Mesenteric fat pad (tissue), 1 donor: ENCODE measurements at places on chromosomes 16 and 17. TPM values are rescaled to one million over a fixed set of nuclear protein-coding genes. Genes with fewer than 3 reads are reported as not detected.
A peak's percentile ranks its signal among the peaks of the same experiment; 100 is the strongest.

Gene KRT23
- total RNA-seq: 0.80 TPM

Gene ABR
- total RNA-seq: 103 TPM

Gene GPR139
- not detected for total RNA-seq

Gene SNAI3
- 1.2 TPM for total RNA-seq

Gene SMTNL2
- total RNA-seq: 0.74 TPM

Gene PLA2G10
- not detected for total RNA-seq

Gene SULT1A1
- total RNA-seq: 36.2 TPM

Gene USP6
- total RNA-seq: 0.26 TPM

Gene NECAB2
- total RNA-seq: 1.5 TPM

Gene ABCA10
- total RNA-seq: 17.8 TPM

Gene CLEC18C
- not detected for total RNA-seq

Gene C17orf78
- total RNA-seq: not detected

Gene RRAD
- total RNA-seq: 3.4 TPM

Gene TEX19
- not detected for total RNA-seq

Gene ASIC2
- total RNA-seq: not detected

Gene PRSS33
- not detected for total RNA-seq

Gene SLC47A1
- 7.0 TPM for total RNA-seq

DNA sequence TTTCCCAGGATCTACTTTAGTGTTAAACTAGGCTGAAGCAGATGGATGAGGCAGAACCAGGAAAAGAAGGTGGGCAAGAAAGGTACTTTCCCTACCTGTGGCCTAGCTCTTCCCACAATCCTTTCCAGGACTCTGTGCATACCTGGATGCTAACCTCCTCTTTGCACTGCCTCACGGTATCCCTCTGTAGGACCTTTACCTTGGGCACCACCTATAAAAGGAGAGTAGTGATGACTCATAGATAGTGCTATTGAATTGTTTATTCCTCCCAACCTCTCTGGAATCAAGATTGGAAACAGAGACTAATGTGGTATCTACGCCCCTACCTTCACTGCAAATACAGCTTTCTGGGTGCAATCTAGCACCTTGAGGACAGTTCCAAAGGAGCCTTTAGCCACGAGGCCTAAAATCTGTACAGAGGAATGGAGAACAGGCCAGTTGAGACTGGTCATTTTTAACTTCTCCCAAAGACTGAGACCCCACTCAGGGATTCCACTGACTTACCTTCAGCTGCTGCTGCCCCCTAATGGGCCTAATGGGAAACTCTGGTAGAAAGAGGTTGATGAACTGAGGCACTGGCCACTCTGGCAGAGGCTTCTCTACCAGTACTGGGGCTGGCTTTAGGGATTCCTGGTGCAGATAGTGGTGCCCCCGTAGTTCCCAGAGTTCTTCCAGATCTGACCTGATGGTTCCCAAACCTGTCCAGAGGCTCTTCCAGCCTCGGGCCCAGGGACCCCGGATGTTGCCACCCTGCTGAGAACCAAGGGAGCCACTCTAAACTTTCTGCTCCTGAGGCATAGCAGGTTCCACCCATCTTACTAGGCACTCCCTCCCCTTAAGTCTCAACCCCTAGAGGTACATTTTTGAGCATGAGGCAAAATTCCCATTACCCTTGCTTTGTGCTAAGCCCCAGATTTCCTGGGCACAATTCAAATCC, 781 bp downstream of the RSKR start:
- DNase-seq: peak; percentile 47

- no peak for DNase-seq
Observed at GRCh38 chr16:3266873-3267537, 10.6 kb upstream of the MEFV start.

DNA sequence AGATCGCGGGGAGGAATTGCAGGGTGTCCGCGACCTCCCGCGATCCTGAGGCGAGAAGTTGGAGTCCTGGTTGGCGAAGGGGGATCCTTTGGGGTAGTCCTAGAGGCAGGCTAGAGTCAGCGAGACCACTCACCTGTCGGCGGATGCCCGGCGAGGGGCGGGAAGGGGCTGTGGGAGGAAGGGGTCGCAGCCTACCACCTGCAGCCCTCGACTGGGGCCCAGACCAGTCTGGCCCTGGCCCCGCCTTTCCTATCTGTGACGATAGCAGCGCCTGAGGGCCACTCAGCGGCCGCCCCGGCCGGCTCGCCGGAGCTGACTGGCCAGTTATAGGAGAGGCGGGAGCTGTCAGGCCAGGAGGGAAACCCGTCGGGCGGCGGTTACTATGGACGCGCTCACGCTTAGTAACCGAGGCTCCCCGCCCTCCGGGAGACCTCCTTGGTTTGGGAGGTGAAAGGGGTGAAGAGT, at the start of gene TEKT3:
TEKT3 (minus strand) TSS at position 213 of the 465 bp plus-strand sequence. CDS start 10,012 bp downstream, outside the sequence.
- peak; percentile 93 for DNase-seq

DNA sequence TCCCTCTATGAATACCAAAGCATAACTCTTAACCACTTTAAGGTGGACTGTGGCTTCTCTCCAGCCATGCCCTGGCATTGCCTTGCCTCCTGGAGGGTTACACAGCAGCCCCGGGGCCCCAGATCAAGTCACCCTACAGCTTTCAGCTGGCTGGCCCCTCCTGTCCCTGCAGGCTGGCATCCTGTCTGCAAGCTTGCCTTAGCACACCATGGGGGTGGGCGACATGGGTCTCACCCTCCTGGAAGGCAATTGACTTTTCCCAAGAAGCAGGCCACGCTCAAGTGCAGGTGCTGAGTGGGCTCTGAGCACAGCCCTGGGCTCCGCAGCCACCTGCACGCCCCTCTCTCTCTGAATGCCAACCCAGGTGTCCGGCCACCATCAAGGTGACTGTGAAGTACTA, 25.8 kb upstream of the AKTIP start:
- no peak for DNase-seq

DNA sequence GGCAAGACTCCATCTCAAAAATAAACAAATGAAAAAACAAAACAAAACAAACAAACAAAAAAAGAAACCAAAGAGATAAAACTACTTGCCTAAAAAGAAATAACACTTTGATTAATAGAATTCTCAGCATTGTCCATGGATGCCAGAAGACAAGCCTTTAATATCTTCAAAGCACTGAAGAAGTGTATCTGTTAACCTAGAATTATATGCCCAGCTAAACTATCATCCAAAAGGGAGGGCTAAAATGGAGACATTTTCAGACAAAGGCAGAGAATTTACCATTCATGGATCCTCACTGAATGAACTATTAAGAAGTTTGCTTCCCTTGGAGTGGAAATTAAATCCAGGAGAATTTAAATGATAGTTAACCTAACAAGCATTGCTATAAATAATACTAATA, 130.1 kb upstream of the SEC14L1 start:
- no peak for DNase-seq

GRCh38 chr16:1357906-1358566, 6.3 kb downstream of the GNPTG start:
- no peak for DNase-seq

GRCh38 chr17:14206891-14207290, 29.8 kb downstream of the CDRT15 start:
- no peak for DNase-seq

- DNase-seq: no peak
Observed at GRCh38 chr16:68155425-68155824, 70.3 kb downstream of the NFATC3 start.

- DNase-seq: no peak
Observed at GRCh38 chr17:13209081-13209480, 191.3 kb upstream of the ELAC2 start.

DNA sequence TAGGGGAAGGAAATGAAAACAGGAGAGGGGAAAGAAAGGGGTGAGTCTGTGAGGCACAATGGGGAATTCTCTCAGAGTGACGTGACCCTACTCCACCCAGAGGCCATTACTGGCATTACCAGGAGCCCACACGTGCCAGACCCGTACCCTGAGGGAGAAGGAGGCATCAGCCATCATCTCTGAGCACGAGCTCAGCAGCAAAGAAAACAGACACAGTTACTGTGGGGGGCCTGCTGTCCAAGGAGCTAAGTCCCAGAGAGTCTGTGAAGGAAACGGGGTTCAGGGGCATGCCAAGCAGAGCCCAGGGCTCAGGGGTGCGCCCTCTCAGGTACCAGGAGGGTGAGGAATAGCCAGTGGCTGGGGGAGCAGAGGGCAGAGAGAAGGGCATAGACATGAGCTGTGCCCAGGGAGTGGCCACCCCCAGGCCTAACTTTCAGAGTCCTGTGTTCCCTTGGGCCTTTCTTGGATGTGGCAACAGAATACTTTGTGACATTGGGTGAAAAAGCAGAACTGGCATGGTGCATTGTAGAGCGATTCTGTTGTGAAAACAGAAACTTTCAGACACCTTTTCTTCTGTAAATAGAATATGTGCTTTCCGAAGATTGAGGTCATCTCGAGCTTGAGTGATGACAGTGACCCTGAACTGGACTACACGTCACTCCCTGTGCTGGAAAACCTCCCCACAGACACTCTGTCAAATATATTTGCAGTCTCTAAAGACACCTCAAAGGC, 11.3 kb downstream of the TAF1C start:
- no peak for DNase-seq

DNA sequence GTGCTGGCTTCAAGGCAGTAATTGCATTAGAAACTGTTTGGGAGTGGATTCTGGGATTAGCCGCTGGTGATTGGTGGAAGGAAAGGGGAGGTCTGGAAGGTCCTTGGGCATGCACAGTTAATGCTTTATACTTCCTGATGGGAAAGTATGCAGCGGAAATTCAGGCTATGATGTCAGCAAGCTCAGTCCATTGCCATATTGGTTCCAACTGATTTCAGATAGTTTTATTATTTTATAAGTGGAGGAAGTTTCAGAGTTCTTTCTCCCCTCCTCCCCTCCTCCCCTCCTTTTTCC, 8.1 kb upstream of the CMTR2 start:
- DNase-seq: no peak

- DNase-seq: no peak
Observed at GRCh38 chr17:60170835-60171752, 21.3 kb downstream of the CA4 start.

- no peak for DNase-seq
Observed at GRCh38 chr16:69012906-69013305, 92.5 kb upstream of the HAS3 start.

GRCh38 chr17:34981538-34982241, 1.4 kb downstream of the LIG3 start:
- DNase-seq: no peak

GRCh38 chr16:27106305-27106704, 39.6 kb downstream of the C16orf82 start:
- DNase-seq: peak; percentile 49

- DNase-seq: no peak
Observed at GRCh38 chr16:77684181-77684526, 38.2 kb upstream of the NUDT7 start.

- DNase-seq: no peak
Observed at GRCh38 chr17:29124135-29124924, 55.9 kb downstream of the MYO18A start.

DNA sequence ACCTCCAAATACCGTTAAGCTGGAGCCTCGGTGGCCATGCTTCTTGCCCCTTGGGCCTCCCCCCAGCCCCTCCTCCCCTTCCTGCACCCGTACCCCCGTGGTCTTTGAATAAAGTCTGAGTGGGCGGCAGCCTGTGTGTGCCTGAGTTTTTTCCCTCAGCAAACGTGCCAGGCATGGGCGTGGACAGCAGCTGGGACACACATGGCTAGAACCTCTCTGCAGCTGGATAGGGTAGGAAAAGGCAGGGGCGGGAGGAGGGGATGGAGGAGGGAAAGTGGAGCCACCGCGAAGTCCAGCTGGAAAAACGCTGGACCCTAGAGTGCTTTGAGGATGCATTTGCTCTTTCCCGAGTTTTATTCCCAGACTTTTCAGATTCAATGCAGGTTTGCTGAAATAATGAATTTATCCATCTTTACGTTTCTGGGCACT, 928 bp downstream of the HBA1 start:
- DNase-seq: no peak

DNA sequence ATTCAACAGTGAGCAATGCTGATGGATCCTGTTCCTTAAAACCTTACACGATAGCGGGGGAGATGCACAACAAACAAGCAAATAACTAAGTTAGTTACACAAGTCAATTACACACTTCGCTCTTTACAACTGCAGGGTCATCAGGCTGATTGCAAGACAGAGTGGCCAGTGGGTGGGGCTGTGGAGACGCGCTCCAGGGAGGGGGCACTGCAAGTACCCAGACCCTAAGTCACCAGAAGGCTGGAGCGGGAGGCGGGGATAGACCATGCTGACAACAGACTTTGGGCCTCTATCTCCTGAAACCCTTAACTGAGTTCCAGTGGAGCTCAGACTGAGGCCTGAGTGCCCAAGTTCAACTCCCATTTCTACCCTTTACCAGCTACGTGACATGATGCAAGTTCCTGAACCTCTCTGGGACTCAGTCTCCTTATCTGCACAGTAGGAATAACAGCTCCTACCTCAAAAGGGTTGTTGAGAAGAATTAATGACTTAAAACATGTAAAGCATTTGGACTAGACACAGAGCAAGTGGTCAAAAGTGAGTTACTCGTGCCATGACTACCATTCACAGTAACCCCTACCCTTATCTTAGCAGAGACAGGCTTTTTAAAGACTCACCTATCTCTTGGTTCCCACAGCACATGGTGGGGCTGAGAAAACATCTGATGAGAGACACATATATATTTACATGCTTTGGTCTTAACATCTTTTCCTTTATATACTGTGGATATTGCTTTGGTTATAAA, 10.4 kb downstream of the CPPED1 start:
- DNase-seq: no peak

- no peak for DNase-seq
Observed at GRCh38 chr17:75647061-75647460, 13.8 kb downstream of the SMIM5 start.

GRCh38 chr16:17366299-17366961, 104.3 kb downstream of the XYLT1 start:
- no peak for DNase-seq

GRCh38 chr17:73586921-73587602, 57.2 kb downstream of the SDK2 start:
- DNase-seq: no peak

- no peak for DNase-seq
Observed at GRCh38 chr17:51427856-51428255, 167.5 kb downstream of the UTP18 start.

GRCh38 chr17:57091186-57091618, 6.2 kb downstream of the AKAP1 start:
- DNase-seq: no peak

DNA sequence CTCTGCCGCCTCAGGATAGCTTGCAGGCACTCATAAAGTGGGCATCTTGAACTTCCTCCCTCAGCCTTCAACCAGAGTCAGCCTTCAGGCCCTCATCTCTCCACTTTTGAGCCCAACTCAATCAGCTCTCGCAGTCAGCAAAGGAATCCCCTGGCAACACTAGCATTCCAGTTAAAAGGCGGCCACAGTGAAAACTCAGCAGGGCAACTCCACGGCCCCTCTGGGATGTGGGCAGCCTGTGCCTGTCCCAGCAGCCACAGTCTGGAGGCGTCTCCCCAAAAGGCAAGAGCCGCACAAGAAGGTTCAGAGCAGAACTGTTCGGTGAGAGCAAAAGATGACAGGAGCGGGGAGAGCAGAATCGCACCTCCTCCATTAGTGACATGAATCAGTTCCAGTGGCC, 9.0 kb downstream of the TMEM11 start:
- no peak for DNase-seq

- DNase-seq: no peak
Observed at GRCh38 chr17:28747801-28748750, 4.3 kb downstream of the TRAF4 start.
